ENCODE measurements at places on chromosomes 16 and 17. TPM values are rescaled to one million over a fixed set of nuclear protein-coding genes. Genes with fewer than 3 reads are reported as not detected.

- no peak overlapping the region for H3K27ac ChIP-seq
- DNase-seq, result no peak
- H3K4me3 ChIP-seq, result no peak overlapping the region
- H3K27me3 ChIP-seq, result peaks cover 11% of the 10 kb centered on the region
Measured at GRCh38 chr17:80485846-80486245, 9.4 kb upstream of the NPTX1 start.

GRCh38 chr17:32835291-32835761, 41.6 kb downstream of the MYO1D start:
- H3K4me1 ChIP-seq, result no peaks in the 10 kb centered on the region
- no peak overlapping the region for H3K4me3 ChIP-seq
- no peak overlapping the region for H3K27ac ChIP-seq

DNA sequence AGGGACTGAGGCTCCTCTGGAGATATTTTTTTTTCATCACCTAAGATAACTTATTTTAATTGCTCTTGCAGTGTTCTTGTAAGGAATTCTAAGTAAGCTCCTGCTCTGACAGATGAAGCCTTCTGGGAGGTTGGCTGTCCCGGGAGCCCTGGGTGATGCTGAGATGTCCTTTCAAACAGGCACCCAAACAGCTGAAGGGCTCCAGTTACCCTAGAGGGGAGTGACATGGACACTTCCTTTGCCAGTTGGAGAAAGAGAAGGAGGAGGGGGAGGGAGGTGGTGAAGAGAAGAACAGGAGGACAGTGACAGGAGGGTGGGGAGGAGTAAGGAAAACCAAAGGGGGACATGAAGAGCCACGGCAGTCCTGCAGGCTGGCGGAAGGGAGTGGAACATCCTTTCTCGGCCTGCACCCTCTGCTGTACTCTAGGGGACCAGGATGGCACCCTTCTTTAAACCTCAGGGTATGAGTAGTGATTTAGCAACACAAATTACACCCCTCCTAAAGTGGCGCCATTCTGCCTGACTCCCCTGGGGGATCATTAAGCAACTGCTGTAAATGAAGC, 51.8 kb downstream of the MYH3 start:
- no peak overlapping the region for H3K4me3 ChIP-seq
- DNase-seq, result no peak
- no peaks in the 10 kb centered on the region for H3K4me1 ChIP-seq
- no peak overlapping the region for H3K27ac ChIP-seq

- no peaks in the 10 kb centered on the region for H3K36me3 ChIP-seq
- no peak overlapping the region for H3K27ac ChIP-seq
- H3K4me1 ChIP-seq, result peaks cover 41% of the 10 kb centered on the region
- H3K27me3 ChIP-seq, result no peaks in the 10 kb centered on the region
Measured at GRCh38 chr17:74759941-74760340, 11.5 kb downstream of the NHERF1 start.

DNA sequence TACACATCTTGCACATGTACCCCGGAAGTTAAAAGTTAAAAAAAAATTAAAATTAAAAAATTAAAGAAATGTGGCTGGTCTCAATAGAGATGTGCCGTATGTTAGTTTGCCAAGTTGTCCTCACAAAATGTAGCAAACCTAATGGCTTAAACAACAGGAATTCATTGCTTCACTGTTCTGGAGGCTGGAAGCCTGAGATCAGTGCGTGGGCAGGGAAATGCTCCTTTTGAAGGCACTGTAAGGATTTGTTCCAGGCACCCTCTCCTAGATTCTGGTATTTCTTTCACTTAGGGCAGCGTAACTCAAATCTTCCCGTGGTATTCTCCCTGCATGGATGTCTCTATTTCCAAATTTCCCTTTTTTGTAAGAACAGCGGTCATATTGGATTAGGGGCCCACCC, 32.7 kb upstream of the MON1B start:
- no peak overlapping the region for H3K27ac ChIP-seq
- no peak for DNase-seq
- H3K27me3 ChIP-seq, result no peaks in the 10 kb centered on the region
- no peaks in the 10 kb centered on the region for H3K4me1 ChIP-seq
- H3K36me3 ChIP-seq, result no peaks in the 10 kb centered on the region

- no peak for DNase-seq
- no peaks in the 10 kb centered on the region for H3K36me3 ChIP-seq
- H3K27ac ChIP-seq, result no peak overlapping the region
- H3K27me3 ChIP-seq, result peaks cover 32% of the 10 kb centered on the region
- H3K4me3 ChIP-seq, result no peak overlapping the region
Measured at GRCh38 chr17:31388351-31388750, 3.1 kb upstream of the RAB11FIP4 start.

GRCh38 chr16:4060823-4061222, 55.4 kb downstream of the ADCY9 start:
- H3K27me3 ChIP-seq, result no peaks in the 10 kb centered on the region
- H3K36me3 ChIP-seq, result no peaks in the 10 kb centered on the region
- no peaks in the 10 kb centered on the region for H3K4me1 ChIP-seq
- no peak overlapping the region for H3K4me3 ChIP-seq
- no peak overlapping the region for H3K27ac ChIP-seq
- no peak for DNase-seq

Gene TBC1D3E
- not detected for total RNA-seq

Gene KRTAP9-4
- not detected for total RNA-seq

Gene FOXC2
- total RNA-seq, result 0.11 TPM

Gene PCGF2
- total RNA-seq, result 45.5 TPM

Gene DHRS7C
- total RNA-seq, result not detected

Gene DRC7
- total RNA-seq, result not detected

Gene KRTAP4-9
- total RNA-seq, result not detected

Data from colonic mucosa (tissue), 4 donors.